ENCODE measurements at places on chromosomes 12 and 14.

DNA sequence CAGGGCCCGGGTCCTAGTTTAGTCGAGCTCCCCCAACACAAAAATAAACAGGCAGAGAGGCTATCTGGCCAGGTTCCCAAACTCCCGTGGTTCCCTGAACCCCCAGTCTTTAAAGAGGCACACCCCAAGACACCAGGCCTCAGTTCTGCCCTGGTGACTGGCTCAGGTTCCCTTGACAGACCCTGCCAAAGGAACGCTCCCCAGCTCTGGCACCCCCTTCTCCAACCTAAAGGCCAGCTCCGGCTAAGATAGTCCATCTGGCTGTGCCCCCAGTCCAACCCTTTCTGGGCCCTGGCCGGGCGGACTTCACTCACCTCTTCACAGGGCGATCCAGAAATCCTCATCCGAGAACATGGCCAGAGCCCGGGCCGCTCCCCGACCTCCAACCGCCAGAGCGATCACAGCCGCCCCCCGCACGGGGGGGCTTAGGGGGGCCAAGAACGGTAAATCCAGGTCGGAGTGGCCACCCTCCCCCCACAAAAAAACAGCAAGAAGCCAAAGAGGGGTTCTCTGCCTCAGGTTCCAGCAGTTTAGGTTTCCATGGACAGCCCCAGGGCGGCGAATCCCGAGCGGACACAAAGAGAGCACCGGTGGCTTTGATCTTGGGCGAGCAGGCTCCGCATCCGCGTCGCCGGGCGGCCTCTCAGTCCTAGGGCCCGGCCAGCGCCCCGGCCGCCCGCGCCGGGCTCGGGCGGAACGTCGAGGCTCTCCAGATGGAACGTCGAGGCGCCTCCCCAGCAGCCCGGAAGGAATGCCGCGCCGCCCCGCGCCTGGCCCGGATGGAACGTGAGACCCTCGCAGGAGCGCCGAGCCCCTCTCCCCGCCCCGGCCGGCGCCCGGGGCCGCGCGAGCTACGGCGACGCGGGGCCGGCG, 1.1 kb downstream of the KMT2D start:
- peak; percentile 23 for DNase-seq

- DNase-seq: no peak
These were observed 126.0 kb upstream of the HIF1A start for GRCh38 chr14:61569308-61569707.

GRCh38 chr14:94079891-94080620, 946 bp downstream of the DDX24 start:
- DNase-seq: peak; percentile 54

DNA sequence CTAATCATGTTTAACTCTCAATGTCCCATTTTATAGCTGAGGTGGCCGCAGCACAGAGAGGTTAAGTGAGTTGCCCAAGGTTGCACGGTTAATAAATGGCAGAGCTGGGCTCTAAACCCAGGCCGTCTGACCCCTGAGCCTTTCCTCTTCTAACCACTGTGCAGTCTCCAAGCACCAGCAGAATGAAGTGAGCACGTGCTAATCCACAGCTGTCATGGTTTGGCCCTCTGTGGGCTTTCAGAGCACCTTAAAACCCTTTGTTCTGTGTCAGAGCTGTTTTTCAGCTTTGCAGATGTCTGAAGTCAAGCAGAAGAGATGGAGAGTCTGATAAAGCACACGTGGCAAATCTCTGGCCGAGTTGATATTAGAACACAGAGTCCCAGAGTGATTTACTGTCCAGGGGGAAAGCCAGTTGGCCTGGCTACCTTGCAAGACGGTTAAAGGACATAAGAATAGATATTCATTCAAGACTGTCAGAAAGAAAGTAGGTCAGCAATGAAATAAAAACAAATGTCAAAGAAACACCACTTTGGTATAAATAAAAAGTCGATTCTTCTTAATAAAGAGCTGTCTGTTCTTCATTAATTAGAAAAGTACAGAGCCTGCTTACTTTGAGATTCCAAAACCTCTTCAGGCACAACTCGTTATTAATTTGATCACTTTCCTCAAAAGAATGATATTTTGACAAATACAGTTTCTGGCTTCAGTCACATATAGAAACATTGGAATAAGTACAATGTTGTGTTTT, 107.3 kb downstream of the CRADD start:
- DNase-seq: peak; percentile 87

- no peak for DNase-seq
These were observed 29.3 kb upstream of the BATF start for GRCh38 chr14:75492832-75493591.

- DNase-seq: no peak
These were observed 1.5 kb upstream of the HSP90B1 start for GRCh38 chr12:103928682-103929045.

DNA sequence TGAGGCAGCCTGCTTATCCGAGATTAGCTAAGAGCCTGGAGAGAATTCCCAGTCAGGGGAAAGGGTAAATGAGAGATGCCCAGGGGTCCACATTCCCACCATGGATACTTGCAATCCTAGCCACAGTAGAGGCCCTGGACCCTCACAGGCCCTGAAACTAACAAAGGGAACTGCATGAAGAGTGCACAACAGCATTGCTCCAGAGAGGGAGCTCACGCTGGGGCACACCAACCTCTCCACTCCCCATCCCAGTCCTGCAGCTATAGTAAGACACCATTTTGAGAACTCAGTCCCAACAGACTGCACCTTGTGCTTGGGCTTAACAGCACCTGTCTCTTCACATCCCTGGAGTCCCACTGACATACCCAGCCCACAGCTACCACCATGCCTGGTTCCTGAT, 30.5 kb downstream of the CEP83 start:
- no peak for DNase-seq

Data from endothelial cell of umbilical vein (primary cell).